ENCODE measurements at places on chromosomes 12 and 14. TPM values are rescaled to one million over a fixed set of nuclear protein-coding genes. Genes with fewer than 3 reads are reported as not detected.

DNA sequence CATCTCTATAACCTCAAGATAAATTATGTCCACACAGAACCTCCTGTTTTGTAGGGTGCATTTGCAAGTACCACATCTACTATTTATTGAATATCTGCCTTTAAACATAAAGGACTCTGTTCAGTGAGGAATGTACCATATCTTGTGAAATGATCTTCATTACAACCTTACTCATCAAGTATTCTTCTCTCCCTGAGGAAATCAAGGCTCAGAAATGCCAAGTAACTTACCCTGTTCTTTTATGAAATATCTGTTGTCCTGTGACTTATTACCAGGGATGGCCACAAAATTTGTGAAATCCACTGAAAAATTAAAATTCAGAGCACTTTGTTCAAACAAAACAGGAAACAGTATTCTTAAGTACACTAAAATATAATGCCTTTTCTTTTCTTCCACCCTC, 366.7 kb downstream of the GALC start:
- DNase-seq: no peak

DNA sequence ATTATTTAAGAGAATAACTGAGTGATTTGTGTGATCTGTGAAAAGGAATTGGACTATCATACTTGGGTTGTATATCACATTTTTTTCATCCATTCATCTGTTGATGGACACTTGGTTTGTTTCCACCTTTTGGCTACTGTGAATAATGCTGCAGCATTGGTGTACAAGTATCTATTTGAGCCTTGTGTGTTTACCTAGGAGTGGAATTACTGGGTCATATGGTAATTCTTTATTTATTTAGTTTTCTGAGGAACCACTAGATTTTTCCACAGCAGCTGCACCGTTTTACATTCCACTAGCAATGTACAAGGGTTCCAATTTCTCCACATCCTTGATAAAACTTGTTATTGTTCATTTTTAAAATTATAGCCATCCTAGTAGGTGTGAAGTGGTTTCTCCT, 56.1 kb downstream of the APAF1 start:
- no peak for DNase-seq

ABCC9 gene
- 7.4 TPM for total RNA-seq

GRCh38 chr14:54784060-54784459, 118.6 kb downstream of the GCH1 start:
- DNase-seq: no peak

All from fibroblast of villous mesenchyme (primary cell).